ENCODE measurements at places on chromosomes 4 and X.

DNA sequence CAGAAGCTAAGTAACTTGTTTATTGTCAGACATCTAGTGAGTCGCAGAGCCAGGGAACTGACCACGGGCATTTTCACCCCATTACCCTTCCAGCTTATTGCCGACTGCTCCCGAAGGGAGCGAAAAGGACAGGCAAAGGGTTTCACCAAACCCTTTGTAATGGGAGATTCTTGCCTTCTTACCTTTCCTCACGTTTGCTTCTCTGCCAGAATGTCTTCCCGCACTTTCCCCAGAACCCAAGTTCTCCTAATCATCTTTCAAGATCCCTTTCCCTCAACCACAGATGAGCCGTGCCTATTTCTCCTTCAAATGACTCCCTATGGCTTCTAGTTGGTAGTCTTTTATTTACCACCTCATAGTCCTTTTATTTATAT lies 520 bp upstream of the SRP72 start:
- no peak for DNase-seq

GRCh38 chr4:106507440-106507839 lies 138.9 kb upstream of the GIMD1 start:
- no peak for DNase-seq

DNA sequence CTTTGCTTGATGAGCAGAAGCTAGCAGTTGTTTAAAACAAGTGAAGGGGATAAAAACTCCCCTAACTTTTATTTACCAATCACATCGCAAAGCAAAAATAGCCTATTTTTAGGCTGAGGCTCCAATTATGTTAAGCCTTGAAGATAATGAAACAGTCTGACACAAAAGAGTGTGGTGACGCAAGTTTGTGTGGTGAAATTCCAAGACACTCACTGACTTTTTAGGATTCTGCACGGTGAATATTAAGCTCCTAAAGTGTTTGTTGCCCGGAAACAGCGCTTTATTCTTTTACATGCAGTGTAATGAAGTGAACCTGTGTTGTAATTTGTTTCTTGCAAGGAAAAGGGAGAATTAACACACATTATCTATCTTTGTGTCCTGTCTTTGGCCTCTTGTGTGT lies 74.8 kb downstream of the POLA1 start:
- DNase-seq = no peak

DNA sequence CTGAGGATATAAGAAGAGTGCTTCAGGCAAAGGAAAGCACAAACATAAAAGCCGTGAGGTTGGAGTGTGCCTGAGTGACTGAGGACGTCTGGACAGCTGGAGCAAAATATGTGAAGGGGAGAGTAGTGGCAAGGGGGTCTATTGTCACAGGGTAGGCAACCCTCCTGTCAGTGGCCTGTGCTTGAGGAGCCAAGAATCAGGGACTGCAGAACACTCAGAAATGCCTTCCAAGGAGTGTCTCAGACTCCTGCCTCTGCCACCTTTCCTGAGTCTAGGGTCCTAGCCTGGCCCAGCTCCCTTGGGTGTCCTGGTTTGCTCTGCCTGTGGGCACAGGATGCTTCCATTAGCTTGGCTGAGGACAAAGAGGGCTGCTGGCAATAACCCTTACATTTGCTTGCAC lies 152.5 kb upstream of the PJA1 start:
- DNase-seq = no peak

DNA sequence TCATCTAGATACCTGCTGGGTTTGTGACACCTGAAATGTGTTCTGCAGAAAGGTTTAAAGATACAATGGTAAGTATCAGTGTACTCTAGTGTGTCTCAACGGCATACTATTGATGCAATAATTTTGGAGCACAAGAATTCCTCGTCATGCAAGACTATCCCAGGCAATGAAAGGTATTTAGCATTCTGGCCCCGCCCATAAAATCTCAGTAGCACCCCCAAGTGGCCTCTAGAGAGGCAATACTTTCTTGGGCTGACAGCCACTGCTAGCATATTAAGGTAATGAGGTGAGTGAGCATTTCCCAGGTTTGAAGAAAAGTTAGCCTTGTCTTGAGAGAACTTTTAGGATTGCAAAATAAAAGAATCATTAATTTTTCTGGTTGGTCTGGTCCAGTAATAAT lies 24.0 kb downstream of the TAB3 start:
- DNase-seq = no peak

GRCh38 chr4:66797608-66798007 lies 747.7 kb downstream of the CENPC start:
- no peak for DNase-seq

- DNase-seq = no peak
These were observed 48.3 kb downstream of the AMELX start for GRCh38 chrX:11341274-11342201.

- DNase-seq = no peak
These were observed 68.7 kb upstream of the TEX13D start for GRCh38 chrX:124263743-124264142.

DNA sequence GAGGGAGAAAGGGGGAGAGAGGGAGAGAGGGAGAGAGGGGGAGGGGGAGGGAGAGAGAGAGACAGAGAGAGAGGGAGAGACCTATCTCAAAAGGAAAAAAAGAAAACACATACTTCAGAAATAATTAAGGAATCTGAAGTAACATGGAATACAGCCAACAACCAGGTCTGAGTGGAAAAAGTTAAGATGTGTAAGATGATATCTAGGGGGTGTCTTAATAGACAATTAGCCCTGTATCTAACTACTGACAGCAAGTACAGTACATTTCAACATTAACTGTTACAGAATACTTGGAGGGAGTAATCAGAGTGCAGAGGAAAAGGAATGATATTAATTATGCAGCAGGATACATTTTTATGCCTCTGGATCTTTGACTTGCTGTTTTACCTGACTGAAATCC lies 22.4 kb downstream of the NUP54 start:
- no peak for DNase-seq

DNA sequence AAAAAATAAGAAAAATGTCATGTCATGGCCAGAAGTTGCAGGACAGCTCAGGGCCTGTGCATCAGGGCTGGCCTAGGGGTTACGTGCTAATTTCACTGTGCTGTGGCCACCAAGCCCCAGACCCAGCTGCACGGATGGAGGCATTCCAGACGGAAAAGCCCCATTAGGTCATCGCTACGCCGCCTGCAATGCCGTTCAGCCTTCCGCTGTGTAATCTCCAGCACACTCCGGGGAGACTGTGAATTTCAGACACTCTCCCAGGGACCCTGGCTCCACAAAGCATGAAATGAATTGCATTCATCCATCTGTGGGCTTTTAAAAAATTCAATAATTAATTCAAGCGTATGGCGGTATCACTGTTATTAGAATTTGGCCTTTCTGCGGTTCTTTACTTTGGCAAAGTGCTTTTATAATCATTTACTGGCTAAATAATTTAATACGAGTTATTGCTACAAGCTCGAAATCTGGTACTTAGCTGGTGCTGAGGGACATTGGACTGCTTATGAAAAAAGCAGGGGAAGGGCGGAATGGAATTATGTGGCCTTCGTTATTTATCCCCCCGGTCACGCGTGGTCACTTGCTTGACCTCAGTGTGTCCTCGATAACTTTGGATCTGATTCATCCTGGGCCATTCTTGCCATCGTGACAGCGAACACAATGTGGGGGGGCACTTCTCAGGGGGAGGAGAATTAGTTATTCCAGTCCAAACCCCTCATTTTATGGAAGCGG lies 9.0 kb upstream of the NSG1 start:
- no peak for DNase-seq

DNA sequence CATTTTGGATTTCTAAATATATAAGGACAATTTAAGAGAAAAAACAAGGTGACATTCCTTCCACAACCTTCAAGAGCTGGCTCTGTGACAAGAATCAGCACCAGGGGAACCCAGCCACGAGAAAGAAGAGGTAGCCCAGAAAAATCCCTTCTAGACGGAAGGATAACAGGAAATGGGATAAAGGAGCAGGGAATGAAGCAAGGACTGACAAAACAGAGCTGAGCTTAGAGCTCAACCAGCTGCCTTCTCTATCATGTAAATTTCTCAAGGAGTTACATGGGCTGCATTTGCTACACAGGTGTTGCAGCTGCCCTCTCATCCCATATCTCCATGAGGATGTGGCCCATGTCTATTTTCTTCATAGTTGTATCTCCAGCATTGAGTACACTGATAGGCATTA lies 154.2 kb upstream of the PRDX4 start:
- DNase-seq = no peak

DNA sequence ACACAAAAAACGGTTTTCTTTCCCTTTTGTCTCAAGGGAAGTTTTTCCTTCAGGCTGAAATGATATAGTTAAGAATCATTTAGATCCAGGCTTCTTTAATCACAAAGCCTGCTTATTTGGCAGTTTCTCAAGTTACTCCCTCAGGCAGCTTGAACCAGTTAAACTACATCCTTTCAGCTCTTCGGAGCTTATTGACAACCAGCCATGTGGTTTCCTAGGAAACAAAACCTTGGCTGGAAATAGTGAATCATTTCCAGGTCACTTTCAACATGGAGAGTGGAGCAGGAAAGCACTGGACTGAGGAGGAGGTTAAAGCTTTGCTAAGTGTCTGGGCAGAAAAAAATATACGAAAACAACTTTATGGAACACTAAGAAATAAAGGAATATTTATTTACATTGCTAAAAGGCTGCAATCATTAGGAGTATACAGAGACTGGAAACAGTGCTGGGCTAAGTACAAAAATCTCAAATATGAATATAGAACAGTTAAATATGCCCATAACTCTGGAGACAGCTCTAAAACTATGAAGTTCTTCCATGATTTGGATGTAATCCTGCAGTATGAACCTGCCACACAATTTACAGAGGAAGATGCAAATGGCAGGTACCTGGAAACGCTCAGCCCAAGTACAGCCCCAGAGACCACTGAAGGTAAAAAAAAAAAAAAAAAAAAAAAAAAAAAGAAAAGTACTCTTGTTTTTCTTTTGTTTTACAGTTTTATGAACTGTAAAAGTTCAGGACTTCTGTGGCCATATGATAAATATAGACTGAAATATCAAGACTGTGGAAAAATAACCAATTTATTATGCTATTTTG lies 23.2 kb upstream of the AASDH start:
- peak; percentile 27 for DNase-seq

GRCh38 chr4:108484187-108484586 lies 136.2 kb upstream of the RPL34 start:
- DNase-seq = no peak

DNA sequence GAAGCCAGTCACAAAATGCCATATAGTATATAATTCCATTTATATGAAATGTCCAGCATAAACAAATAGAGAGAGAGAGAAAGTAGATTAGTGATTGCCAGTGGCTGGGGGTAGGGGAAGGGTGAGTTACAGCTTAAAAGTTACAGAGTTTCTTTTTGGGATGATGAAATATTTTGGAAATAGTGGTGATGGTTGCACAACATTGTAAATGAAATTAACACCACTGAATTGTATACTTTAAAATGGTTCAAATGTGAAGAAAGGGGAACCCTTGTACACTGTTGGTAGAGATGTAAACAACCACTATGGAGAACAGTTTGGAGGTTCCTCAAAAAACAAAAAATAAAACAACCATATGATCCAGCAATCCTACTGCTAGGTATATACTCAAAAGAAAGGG lies 131.2 kb upstream of the GPC4 start:
- DNase-seq = no peak

DNA sequence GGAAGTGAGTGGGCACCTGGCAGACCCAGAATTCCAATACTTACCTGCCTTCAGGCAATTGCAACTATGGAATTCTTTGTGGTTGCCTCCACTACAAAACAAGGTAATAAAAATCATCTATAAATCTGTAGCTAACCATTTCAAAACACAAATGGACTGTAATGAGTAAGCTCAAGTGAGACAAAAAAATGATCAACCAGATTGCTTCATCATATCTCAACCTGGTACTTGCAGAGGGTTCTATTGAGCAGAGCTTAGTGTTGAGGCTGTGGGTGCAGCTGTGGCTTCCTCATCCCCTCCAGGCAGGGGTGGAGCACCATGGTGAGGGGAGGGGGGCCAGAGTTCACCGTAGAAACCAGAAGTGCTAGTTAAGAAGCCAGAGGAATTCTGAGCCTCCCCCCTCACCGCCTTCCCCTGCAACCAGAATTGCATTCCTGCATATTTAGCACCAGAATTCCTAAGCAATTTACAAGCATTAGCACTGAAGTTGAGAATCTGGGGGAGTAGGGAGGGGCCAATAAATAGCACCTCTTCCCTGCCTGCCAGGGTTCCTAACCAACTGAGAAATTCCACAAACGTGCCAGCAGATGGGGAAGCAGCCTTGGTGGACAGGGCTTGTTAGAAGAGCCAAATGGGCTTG lies 11.5 kb downstream of the CTAG1A start:
- DNase-seq = no peak

GRCh38 chr4:89754531-89754930 lies 82.4 kb downstream of the SNCA start:
- no peak for DNase-seq

- DNase-seq = no peak
These were observed 52.0 kb downstream of the RASL11B start for GRCh38 chr4:52914051-52914605.

DNA sequence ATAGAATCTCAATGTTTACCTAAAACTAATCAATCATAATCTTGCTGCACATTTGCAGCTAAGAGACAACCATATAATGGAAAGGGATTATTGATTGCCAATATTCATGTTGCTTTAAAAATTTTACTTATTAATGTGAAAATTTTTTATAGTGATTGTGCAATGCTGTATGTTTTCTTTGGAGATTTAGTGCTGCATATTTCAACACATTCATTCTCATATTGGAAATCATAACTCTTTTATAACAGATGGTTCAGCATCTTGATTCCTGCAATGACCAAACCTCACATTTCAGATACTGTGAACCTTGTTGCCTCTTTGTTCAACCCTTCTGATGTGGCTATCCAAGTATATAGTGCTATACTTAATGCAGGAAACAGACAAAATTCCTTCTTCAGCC lies 502.6 kb downstream of the C4orf33 start:
- DNase-seq = no peak

DNA sequence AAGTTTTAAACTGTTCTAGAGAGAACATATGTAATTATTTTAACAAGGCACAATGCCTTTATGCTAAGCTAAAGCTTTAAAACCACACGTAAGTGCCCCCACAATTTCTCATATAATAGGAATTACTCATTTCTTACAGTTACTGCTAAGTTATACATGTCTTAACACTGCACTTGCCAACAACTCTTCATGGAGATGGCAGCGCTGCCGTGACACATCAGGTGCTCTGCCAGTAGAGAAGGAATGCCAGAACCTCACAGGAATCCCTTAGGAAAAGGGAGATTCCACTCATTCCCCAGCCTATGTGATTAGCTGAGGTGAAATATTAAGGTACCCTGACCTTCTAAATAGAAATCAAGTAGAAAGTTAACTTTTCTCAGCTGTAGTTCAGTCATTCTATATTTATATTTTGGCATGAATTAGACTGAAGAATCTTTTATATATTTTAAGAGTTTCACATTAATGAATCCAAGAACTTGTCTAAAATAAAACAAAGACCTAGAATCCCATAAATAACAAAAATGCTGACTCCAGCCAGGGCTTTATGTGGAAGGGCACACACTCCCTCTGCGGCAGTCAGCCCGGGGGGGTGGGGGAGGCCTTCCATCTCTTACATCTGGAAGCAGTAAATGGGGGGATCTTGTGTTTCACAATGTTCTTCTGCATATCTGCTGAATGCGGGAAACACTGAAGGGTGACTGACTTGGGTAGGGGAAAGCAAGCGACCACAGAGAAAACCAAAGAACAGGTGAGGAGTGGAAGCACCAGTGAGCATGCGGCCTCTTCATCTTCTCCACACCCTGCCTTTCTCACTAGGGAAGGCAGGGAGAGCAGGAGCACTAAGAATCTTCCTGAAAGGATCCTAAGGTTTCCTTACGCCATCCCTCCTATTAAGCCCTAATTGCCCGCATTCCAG lies 23.7 kb downstream of the ACSL1 start:
- no peak for DNase-seq

All from NCI-H524 treated with DMSO at 0.1 percent for 48 hours (cell line).